Smooth muscle cell of the brain vasculature (primary cell): ENCODE measurements at places on chromosomes 6 and 20.

DNA sequence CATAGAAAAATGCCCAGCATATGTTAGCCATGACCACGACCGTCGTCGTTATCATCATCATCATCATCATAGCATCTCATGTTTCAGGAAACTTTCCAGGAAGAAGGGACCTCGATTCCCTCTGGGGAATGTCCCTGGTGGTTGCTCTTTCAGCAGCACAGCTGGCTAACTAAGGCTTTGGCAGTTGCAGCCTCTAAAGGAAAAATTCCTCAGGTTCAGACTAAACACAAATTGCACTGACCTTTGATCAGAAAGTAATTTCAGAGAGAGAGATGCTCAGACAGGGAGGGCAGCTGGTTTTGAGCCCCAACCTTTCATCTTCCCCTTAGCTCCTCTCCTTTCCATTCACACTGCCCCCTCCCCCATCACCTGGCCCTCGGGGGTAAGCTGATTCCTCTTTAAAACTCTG, 5.6 kb upstream of the CFB start:
- DNase-seq = no peak

DNA sequence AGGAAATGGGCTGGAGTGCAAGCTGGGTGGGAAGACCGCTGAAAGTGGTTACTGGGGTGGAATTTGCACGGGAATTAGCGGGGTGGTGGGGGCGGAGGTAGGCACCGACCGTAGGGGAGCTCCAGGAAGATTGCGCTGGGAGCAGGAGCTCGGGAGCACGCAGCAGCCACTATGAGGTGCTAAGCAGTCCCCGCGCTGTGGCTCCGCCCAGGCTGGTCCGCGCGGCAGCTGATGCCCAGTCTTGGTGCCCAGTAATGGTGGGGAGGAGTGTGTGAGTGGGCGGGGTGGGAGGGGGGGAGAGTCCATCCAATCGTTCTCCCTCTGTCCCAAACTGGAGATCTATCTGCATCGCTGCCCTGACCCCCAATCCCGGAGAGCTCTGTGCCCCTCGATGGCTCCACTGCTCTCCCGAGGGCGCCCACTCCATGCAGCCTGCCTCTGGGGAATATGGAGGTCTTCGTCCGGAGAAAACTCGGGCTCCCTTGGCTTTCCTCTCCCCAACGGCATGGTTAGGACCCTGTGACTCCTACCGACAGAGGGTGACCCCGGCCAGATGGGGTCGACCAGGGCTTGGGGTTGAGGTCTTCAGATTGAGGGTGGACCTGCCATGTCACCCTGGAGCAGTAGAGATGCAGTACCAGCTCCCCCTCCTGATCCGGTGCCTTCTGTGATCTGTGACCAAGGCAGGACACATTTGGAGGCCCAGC, 5.3 kb downstream of the TP53TG5 start:
- no peak for DNase-seq

DNA sequence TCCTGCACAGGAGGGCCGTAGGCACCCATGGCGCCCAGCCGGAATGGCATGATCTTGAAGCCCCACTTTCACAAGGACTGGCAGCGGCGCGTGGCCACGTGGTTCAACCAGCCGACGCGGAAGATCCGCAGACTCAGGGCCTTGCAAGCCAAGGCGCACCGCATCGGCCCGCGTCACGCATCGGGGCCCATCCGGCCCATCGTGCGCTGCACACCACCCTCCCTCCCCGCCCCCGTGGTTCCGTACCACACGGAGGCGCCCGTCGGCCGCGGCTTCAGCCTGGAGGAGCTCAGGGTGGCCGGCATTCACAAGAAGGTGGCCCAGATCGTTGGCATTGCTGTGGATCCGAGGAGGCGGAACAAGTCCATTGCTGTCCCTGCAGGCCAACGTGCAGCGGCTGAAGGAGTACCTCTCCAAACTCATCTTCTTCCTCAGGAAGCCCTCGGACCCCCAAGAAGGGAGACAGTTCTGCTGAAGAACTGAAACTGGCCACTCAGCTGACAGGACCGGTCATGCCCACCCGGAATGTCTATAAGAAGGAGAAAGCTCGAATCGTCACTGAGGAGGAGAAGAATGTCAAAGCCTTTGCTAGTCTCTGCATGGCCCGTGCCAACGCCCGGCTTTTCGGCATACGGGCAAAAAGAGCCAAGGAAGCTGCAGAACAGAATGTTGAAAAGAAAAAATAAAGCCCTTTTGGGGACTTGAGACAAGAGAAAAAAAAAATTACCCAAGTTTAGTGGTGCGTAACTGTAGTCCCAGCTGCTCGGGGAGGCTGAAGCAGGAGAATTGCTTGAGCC, 9.9 kb upstream of the NCOA5 start:
- no peak for DNase-seq

- no peak for DNase-seq
Measured at GRCh38 chr6:3593161-3593560, 136.3 kb upstream of the SLC22A23 start.

- DNase-seq = no peak
Measured at GRCh38 chr6:84411060-84411629, 183.7 kb upstream of the CEP162 start.

GRCh38 chr6:170074907-170075306, 216.0 kb downstream of the DLL1 start:
- no peak for DNase-seq

DNA sequence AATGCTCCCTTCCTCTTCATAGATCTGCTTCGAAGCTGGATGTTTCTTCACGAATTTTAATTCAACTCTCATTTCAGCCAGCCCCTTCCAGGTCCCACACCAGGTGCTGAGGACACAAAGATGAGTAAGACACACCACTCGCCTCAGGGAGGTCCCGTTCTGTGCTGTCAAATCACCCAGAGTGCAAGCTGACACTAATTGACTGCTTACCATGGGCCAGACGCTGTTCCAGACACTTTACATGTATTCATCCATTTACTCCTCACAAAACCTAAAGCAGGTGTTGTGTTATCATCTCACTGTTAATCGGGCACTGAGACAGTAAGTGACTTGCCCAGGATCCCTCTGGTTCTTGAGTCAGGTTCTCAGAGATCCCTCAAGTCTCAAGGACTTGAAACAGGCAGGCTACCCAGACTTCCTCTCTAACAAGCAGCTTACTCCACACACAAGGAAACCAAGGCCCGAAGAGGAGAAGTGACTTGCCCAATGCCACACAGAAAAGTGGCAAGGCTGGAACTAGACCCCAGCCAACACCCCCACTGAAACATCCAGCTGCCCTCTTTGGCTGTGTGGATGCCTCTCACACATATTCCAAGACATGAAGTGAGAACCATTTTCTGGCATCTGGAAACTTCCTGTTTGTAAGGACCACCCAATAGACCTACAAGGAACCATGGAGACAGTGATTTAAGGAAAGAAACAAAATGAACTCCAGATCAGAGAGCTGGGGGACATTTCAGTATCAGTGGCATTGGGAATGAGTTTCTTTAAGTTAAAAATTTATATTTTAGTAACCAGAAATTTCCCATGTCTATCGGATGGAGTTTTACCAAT, 174.5 kb downstream of the CDC5L start:
- no peak for DNase-seq

DNA sequence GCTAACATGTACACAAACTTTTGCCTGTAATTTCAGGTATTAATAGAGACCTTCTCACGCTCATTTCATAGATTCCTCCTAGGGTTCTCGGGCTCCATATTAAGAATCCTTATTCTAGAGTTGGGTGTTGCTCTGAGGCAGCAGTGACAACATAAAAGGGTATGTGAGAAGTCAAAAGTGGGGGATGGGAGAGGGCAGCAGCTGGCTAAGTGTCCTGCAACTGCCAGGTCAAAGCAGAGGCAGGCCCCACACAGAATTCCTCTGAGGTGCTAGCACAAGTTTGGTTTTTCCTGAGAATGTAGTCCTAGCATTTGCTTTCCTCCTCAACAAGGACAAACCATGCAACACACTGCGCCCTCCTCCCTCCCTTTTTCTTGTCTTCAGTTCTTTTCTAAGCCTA, 4.6 kb downstream of the NSFL1C start:
- no peak for DNase-seq

- DNase-seq = no peak
Measured at GRCh38 chr6:100924534-100925227, 43.6 kb upstream of the ASCC3 start.
